ENCODE measurements at places on chromosomes 5 and 9. TPM values are rescaled to one million over a fixed set of nuclear protein-coding genes. Genes with fewer than 3 reads are reported as not detected.

- DNase-seq: no peak
Measured at GRCh38 chr5:5719292-5719691, 296.8 kb downstream of the ICE1 start.

DNA sequence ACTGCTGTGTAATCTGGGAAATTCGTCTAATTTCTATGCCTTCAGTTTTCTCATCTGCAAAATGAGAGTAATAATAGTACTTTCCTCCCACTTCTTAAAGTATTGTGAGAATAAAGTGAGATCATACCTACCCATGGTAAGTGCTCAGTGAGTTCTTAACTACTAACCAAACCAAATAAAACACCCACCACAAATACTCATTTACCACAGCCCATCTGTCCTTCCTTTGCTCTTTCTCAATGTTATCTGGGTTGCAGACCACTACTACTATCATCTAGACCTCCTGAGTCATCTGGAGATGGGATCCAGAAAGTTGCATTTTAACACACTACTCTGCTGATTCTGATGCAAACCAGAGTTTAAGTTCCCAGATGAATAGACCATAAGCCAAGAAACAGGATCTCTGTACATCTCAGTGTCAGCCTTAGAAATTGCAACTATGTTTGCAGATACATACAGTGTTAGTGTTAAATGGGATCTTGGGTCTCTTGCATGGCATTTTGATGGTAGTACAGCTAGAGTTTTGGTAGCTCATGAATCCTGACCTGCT is 105.4 kb upstream of the ATP10B start:
- DNase-seq: no peak

GRCh38 chr9:108053555-108054061 is 564.0 kb upstream of the KLF4 start:
- peak; percentile 94 for DNase-seq

Gene HABP4
- total RNA-seq: 6.3 TPM

Gene CCDC152
- not detected for total RNA-seq

All from MCF 10A (cell line).